Activated CD4-positive, alpha-beta memory T cell treated with anti-CD3 and anti-CD28 coated beads for 36 hours (primary cell): ENCODE measurements at places on chromosomes 6 and 20. TPM values are rescaled to one million over a fixed set of nuclear protein-coding genes. Genes with fewer than 3 reads are reported as not detected.

The TNF gene
- total RNA-seq, result 167 TPM

- H3K27ac ChIP-seq, result no peak overlapping the region
- no peak for DNase-seq
- peaks cover 5% of the 10 kb centered on the region for H3K36me3 ChIP-seq
Observed at GRCh38 chr20:64148581-64148980, 15.7 kb upstream of the MYT1 start.

- H3K4me1 ChIP-seq, result no peaks in the 10 kb centered on the region
- no peaks in the 10 kb centered on the region for H3K36me3 ChIP-seq
- H3K27me3 ChIP-seq, result no peaks in the 10 kb centered on the region
- no peak for DNase-seq
Observed at GRCh38 chr6:74357321-74357720, 661.3 kb downstream of the CD109 start.

DNA sequence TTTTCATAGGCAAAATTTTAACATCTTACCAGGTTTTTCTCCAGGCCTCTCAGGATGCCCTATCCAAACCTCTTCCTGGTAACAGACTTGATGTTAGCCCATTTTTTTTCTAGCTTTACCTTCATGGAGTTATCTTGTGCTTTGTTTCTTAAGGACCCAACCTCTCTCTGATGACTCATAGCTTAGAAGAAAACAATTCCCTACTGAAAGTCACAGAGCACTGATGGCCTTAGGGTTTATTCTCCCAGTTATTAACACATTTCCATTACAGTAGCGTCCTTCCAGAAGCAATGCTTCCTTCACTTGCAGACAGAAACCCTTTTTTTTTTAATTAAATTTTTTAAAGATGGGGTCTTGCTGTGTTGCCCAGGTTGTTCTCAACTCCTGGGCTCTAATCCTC lies 79.4 kb downstream of the IYD start:
- H3K36me3 ChIP-seq, result no peaks in the 10 kb centered on the region
- H3K27ac ChIP-seq, result no peak overlapping the region
- no peaks in the 10 kb centered on the region for H3K4me1 ChIP-seq
- H3K4me3 ChIP-seq, result no peak overlapping the region
- no peak for DNase-seq
- H3K27me3 ChIP-seq, result no peaks in the 10 kb centered on the region

The BPIFA1 gene
- total RNA-seq, result not detected

GRCh38 chr6:77136086-77136485 lies 327.2 kb downstream of the HTR1B start:
- no peak for DNase-seq
- no peaks in the 10 kb centered on the region for H3K27me3 ChIP-seq
- H3K27ac ChIP-seq, result no peak overlapping the region
- H3K36me3 ChIP-seq, result no peaks in the 10 kb centered on the region
- H3K4me3 ChIP-seq, result no peak overlapping the region

GRCh38 chr20:41570557-41570956 lies 47.6 kb downstream of the CHD6 start:
- H3K27me3 ChIP-seq, result no peaks in the 10 kb centered on the region
- DNase-seq, result no peak
- H3K4me3 ChIP-seq, result no peak overlapping the region
- no peak overlapping the region for H3K27ac ChIP-seq
- H3K36me3 ChIP-seq, result peaks cover 6% of the 10 kb centered on the region

- no peak overlapping the region for H3K4me3 ChIP-seq
- no peak for DNase-seq
- H3K27ac ChIP-seq, result no peak overlapping the region
- H3K36me3 ChIP-seq, result peaks cover 3% of the 10 kb centered on the region
- H3K27me3 ChIP-seq, result no peaks in the 10 kb centered on the region
Observed at GRCh38 chr20:38800882-38801281, 4.6 kb upstream of the PPP1R16B start.

- H3K4me1 ChIP-seq, result peaks cover 42% of the 10 kb centered on the region
- H3K27ac ChIP-seq, result no peak overlapping the region
- no peaks in the 10 kb centered on the region for H3K27me3 ChIP-seq
- peaks cover 5% of the 10 kb centered on the region for H3K36me3 ChIP-seq
- H3K4me3 ChIP-seq, result no peak overlapping the region
Observed at GRCh38 chr6:12069891-12070529, 57.9 kb downstream of the HIVEP1 start.

GRCh38 chr6:45420909-45421708 lies 43.4 kb upstream of the SUPT3H start:
- no peaks in the 10 kb centered on the region for H3K27me3 ChIP-seq
- peak overlapping the region; percentile 97 for H3K27ac ChIP-seq
- H3K4me1 ChIP-seq, result peaks cover 47% of the 10 kb centered on the region

GRCh38 chr6:49540614-49541013 lies 9.9 kb upstream of the C6orf141 start:
- H3K36me3 ChIP-seq, result no peaks in the 10 kb centered on the region
- DNase-seq, result no peak
- no peaks in the 10 kb centered on the region for H3K4me1 ChIP-seq

GRCh38 chr6:118705544-118706491 lies 54.4 kb upstream of the CEP85L start:
- peaks cover 60% of the 10 kb centered on the region for H3K4me1 ChIP-seq
- no peaks in the 10 kb centered on the region for H3K27me3 ChIP-seq
- peak overlapping the region; percentile 78 for H3K27ac ChIP-seq
- peak; percentile 56 for DNase-seq
- peaks cover 12% of the 10 kb centered on the region for H3K36me3 ChIP-seq

- no peak overlapping the region for H3K4me3 ChIP-seq
- H3K36me3 ChIP-seq, result no peaks in the 10 kb centered on the region
- H3K27me3 ChIP-seq, result peaks cover 2% of the 10 kb centered on the region
- DNase-seq, result no peak
Observed at GRCh38 chr6:141361559-141361958, 771.2 kb upstream of the GJE1 start.

- DNase-seq, result no peak
- H3K4me3 ChIP-seq, result no peak overlapping the region
- no peaks in the 10 kb centered on the region for H3K27me3 ChIP-seq
- H3K27ac ChIP-seq, result no peak overlapping the region
- no peaks in the 10 kb centered on the region for H3K4me1 ChIP-seq
Observed at GRCh38 chr6:112504621-112505020, 157.5 kb downstream of the RFPL4B start.

DNA sequence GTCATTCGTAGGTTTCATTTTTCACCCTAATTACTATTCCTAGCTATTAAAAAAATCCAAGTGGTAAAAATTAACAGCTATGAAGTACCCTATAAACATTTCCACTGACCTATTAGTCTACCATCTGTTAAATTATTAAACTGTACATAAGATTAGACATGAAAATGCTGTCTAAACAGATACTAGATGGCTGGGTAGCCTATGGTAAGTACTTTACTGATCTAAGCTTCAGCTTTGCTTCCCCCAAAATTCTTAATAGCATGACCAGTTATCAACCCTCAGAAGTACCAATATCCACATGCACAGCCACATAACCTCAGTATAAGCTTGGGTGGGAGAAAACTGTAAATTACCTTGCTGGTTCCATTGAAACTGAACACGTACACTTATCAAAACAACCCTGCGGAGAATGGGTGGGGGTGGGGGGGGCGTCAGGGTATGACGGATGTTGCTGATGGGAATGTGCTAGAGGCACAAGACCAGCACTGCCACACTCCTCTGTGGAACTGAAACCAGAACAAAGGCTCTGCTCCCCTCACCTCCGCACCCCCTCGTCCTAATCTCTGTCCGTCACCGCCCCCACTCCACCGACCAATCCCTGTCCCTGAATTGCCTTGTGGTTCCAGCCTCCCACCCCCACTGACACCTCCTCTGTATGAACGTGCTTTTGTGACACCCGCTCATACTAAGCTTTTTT lies 45.3 kb downstream of the B4GALT5 start:
- peak; percentile 88 for DNase-seq
- H3K27ac ChIP-seq, result peak overlapping the region; percentile 38
- H3K4me1 ChIP-seq, result peaks cover 39% of the 10 kb centered on the region
- peak overlapping the region; percentile 34 for H3K4me3 ChIP-seq
- H3K27me3 ChIP-seq, result no peaks in the 10 kb centered on the region

DNA sequence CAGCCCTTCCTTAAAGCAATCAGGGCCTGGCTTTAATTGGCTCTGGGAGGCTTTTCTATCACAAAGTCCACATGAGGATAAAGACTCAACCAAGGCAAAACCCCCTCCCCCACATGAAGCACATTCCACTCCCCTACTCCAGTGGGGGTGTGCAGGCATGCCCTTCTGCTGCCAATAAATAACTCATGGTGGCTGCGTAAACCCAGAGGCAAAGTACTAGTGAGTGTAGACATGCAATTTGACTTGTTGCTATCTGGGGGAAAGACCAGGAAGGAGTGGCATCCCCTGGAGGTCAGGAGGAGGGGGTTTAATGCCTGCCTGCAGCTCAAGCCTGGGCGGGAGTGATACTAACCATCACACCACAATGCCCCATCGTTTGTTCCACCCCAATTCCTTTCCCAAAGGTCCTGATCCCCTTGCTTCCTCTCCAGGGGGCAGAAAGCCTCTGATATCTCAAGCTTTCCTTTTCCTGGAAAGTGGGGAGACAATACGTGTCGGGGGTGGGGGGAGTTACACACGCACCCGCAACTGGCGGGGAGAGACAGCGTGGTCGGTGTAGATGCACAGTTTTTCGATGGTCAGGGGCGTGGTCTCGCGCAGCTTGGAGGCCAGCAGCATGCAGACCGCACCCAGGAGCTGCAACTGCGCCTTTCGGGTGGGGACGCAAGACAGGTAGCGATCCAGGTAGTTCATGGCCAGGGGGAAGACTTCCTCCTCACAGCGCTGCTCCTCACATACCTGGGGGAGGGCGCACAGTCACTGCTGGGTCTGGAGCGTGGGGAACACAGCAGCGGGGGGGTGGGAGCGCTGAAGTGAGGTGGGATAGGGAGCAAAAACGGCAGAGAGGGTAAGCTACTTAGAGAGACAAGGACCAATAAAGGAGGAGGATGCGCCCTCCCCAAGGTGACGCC lies 1.5 kb downstream of the CCND3 start:
- no peaks in the 10 kb centered on the region for H3K27me3 ChIP-seq
- peaks cover 54% of the 10 kb centered on the region for H3K4me1 ChIP-seq
- H3K27ac ChIP-seq, result peak overlapping the region; percentile 90

- peak overlapping the region; percentile 10 for H3K4me3 ChIP-seq
- H3K27me3 ChIP-seq, result no peaks in the 10 kb centered on the region
- peaks cover 66% of the 10 kb centered on the region for H3K4me1 ChIP-seq
- H3K36me3 ChIP-seq, result no peaks in the 10 kb centered on the region
Observed at GRCh38 chr6:112033791-112034615, 19.9 kb upstream of the CCN6 start.

The NOTCH4 gene
- 0.31 TPM for total RNA-seq

GRCh38 chr20:37907677-37908401 lies 4.9 kb downstream of the VSTM2L start:
- H3K27ac ChIP-seq, result no peak overlapping the region
- H3K4me1 ChIP-seq, result peaks cover 5% of the 10 kb centered on the region

- H3K4me1 ChIP-seq, result peaks cover 14% of the 10 kb centered on the region
- H3K36me3 ChIP-seq, result peaks cover 5% of the 10 kb centered on the region
- no peak overlapping the region for H3K27ac ChIP-seq
- H3K27me3 ChIP-seq, result no peaks in the 10 kb centered on the region
Observed at GRCh38 chr6:16177881-16178280, 49.0 kb downstream of the MYLIP start.

The RAET1L gene
- not detected for total RNA-seq

The TRMT11 gene
- total RNA-seq, result 42.8 TPM

- H3K27ac ChIP-seq, result peak overlapping the region; percentile 75
- H3K27me3 ChIP-seq, result no peaks in the 10 kb centered on the region
- H3K36me3 ChIP-seq, result no peaks in the 10 kb centered on the region
- H3K4me3 ChIP-seq, result peak overlapping the region; percentile 87
- H3K4me1 ChIP-seq, result peaks cover 63% of the 10 kb centered on the region
- peak; percentile 25 for DNase-seq
Observed at GRCh38 chr20:36462440-36463211, 78.7 kb upstream of the MYL9 start.

DNA sequence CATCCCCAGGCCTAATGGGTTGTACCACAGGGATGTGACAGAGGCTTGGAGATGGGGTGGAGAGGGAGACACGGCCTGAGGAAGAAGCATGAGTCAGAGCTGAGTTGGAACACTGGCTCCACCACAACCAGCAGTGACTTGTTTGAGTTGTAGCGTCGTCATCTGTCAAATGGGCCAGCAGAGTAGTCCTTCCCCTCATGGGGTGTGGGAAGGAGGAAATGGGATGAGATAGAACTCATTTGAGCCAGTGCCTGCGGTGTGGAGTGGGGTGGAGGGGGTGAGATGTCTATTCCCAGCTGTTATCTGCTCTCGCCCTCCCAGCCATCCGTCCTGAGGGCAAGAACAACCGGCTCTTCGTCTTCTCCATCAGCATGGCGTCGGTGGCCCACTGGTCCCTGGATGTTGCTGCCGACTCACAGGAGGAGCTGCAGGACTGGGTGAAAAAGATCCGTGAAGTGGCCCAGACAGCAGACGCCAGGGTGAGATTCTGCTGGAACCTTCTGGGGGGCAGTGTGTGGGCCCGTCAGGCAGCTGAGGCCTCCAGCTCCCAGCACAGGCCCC lies 32.5 kb downstream of the PLCG1 start:
- H3K36me3 ChIP-seq, result peaks cover 70% of the 10 kb centered on the region
- H3K4me1 ChIP-seq, result peaks cover 17% of the 10 kb centered on the region
- peak; percentile 8 for DNase-seq
- H3K4me3 ChIP-seq, result no peak overlapping the region
- H3K27ac ChIP-seq, result peak overlapping the region; percentile 6

- no peaks in the 10 kb centered on the region for H3K27me3 ChIP-seq
- H3K27ac ChIP-seq, result peak overlapping the region; percentile 91
- peak overlapping the region; percentile 83 for H3K4me3 ChIP-seq
- DNase-seq, result no peak
- H3K36me3 ChIP-seq, result peaks cover 25% of the 10 kb centered on the region
Observed at GRCh38 chr20:56412949-56413348, 889 bp downstream of the CASS4 start.

- peaks cover 1% of the 10 kb centered on the region for H3K27me3 ChIP-seq
- H3K27ac ChIP-seq, result no peak overlapping the region
- no peak overlapping the region for H3K4me3 ChIP-seq
Observed at GRCh38 chr6:80477591-80477990, 371.1 kb downstream of the BCKDHB start.

DNA sequence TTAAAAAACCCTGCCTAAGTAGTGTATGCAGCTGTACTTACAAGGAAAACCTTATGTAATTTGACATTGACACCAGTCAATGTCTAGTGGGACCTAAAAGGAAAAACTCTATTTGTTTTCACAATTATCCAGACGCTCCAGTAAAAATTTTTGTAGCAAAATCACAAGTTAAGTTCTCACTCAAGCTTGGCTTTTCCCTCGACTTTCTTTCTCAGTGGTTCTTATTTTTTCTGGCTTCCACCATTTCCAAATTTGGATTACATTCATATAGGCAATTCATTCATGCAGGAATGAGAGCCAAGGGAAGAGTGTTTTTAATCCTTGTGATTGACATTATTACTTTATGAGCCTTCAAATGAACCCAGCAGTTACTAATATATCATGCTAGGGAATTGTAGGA lies 66.0 kb upstream of the ADGRG6 start:
- peaks cover 10% of the 10 kb centered on the region for H3K4me1 ChIP-seq
- no peaks in the 10 kb centered on the region for H3K36me3 ChIP-seq
- no peak for DNase-seq

GRCh38 chr6:66599541-66599940 lies 892.5 kb upstream of the EYS start:
- no peak overlapping the region for H3K27ac ChIP-seq
- no peak for DNase-seq
- no peaks in the 10 kb centered on the region for H3K27me3 ChIP-seq
- no peaks in the 10 kb centered on the region for H3K4me1 ChIP-seq
- no peaks in the 10 kb centered on the region for H3K36me3 ChIP-seq
